ENCODE measurements at places on chromosomes 1 and 21.

DNA sequence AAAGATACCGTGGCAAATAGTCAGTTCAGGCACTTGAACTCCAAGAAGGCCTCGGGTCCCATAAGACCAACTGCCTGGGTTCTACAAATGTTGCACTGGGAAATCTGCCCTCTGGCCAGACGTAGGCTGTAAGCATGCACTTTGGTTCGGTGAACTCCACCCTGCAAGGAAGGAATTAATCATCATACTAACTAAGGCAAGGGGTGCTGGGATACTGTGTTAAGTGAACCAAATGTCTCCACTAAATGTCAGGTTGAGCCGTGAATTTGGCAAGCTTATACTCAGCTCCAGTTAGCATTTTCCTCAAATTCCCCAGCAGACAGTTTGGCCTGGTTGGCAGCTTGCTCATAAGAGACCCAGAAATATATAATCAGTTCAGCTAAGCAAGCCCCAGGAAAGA is 385.9 kb downstream of the GPATCH2 start:
- DNase-seq, result no peak

GRCh38 chr1:195188821-195189220 is 1419.4 kb downstream of the KCNT2 start:
- DNase-seq, result peak; percentile 44

DNA sequence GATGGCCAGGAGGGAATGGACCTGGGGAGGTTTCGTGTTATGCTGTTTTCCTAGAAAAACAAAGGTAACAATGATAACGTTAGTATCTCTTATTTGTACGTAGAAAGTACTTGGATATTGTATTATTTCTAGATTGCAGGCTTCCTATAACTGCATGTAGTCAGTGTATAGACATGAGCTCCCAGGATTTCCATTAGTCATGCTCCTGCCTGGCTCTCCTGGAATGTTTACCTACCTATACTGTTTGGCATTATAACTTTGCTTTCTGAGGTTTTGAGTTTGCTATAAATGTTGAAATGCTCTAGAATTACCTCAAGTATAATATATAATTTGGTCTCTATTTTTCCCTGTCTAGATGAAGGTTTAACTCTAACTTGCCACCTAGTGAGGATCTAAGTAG is 66.1 kb downstream of the TTC3 start:
- no peak for DNase-seq

DNA sequence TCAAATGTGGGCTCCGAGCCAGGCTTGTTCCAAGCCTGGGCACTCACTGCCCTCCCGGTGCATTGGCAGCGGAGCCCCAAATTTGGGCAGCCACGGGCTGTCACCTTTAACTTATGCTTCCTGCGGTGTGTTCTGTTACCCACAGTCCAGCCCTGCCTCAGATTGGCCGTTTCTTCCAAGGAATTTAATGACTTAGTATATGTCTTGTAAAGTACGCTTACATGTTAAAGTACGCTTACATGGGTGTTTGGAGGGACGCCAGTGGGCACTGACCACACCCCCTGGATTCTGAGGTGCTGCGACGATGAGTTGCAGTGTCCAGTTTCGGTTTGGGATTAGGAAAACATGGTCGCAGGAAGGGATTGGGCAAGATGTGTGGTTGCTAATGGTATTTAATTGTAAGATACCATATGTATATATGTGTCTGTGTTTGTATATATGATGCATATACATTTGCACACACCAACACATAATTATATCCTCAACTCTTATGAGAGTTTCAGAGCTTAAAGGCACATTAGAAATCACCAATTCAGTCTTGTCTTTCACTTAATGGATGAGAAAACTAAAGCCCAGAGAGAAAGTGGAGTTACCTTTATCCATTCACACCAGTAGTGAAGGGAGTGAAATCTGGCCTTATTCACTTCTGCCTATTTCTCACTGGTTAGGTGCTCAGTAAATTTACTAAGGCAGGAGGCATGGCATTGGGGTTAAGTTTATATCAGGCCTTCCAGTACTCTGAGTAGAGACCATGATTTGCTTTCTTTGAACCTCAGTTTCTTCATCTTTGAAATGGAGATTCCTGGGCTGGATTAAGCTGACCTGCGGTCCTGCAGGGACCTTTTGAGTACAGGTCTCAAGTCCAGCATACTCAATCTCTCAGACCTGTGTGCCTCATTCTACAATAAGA is 1.0 kb downstream of the SMYD2 start:
- peak; percentile 67 for DNase-seq

DNA sequence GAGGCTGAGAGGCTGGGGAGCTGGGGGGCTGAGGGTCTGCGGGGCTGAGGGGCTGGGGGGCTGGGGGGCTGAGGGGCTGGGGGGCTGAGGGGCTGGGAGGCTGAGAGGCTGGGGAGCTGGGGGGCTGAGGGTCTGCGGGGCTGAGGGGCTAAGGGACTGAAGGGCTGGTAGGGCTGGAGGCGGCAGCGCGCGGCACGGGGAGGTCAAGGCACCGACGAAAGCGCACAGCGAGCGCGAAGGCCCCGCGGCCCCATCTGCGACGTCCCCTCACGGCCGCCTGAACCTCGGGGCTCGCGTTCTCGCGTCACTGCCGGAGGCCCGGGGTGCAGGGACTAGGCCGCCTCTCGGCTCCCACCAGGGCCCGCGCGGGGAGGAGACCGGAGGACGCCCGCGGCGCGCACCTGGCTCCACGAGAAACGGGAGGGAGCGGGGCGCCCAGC is 356 bp downstream of the INTS11 start:
- DNase-seq, result no peak

GRCh38 chr1:155127105-155127966 is at the start of gene EFNA1:
EFNA1 (plus strand) TSS chr1:155127876; CDS start chr1:155127978, 102 bp downstream.
- DNase-seq, result no peak
